HL-60 (cell line): ENCODE measurements at places on chromosomes 6 and 20.

GRCh38 chr6:43203718-43204095 is 21.7 kb downstream of the CUL9 start:
- DNase-seq: no peak

- no peak for DNase-seq
Observed at GRCh38 chr6:122616877-122617276, 6.7 kb downstream of the PKIB start.

DNA sequence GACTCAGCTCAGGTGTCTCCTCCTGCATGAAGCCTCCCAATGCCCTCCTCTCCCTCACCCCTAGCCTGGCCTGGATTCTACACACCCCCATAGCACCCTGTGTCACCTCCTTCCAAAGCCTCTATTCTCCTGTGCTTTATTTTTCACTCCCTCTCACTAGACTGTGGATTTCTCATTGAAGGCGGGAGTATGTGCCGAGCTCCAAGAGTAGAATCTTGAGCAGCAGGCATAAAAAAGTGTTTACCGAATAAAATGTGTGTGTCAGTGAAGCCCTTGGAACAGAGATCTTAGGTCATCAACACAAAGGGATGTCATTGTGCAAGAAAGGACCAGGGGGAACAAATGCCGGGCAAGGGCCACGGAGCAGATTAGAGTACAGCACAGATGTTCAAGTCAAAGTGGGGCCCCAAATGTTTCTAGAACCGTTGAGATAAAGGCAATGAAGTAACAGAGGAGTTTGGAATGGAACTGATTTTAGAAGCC is 106.1 kb upstream of the TMEM170B start:
- no peak for DNase-seq

DNA sequence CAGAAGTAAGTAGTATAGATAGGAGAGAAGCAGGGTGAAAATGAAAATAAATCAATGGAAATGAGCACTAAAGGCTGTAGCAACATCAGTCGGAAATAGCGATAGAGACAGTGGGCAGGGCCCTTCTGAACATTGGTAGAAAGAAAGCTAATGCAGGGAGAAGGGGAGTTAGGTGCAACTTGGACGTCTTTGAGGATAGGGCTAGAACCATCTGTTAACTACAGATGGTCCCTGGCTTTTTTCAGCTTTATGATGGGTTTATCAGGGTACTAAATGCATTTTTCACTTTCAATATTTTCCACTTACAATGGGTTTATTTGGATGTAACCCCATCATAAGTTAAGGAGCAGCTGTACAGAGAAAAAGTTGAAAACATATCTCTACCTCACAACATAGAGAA is 72.8 kb upstream of the CNR1 start:
- no peak for DNase-seq

DNA sequence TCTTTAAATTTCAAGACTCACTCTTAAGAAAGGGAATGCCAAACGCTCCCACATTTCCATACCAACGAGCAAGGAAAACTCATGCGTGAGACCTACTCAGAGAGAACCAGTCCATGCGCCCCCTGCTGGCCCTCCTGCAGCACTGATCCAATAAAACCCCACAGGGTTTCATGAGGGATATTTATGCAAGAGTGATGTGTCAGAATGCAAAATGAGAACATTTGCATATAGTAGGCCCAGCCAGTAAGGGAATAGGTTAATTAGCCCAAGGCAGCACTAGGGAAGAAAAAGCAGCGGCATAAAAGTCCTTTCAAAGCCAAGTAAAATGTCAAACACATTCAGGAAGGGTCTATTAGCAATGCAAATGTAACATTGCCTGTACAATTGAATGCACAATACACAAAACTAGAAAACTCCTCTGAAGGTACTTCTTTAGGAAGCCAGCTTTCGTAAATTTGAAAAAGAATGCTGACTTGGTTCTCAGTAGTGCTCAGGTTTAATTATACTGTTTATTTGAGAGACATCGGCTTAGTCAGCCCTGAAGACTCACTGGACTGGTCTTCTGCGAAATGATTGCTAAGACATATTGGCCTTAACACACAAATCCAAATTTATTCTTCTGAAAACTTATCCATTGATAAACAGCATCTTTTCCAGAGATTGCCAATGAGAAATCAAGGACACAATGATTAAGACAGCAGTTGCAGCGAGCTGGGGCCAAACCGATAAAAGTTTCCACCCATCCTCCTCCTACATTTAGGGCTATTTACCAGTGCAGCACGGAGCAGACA is 93.2 kb downstream of the GMPR start:
- peak; percentile 58 for DNase-seq

- no peak for DNase-seq
Observed at GRCh38 chr6:1679688-1680068, 70.0 kb downstream of the FOXC1 start.

GRCh38 chr6:42099340-42100028 is 42.9 kb downstream of the C6orf132 start:
- no peak for DNase-seq

GRCh38 chr6:46626228-46626909 is 26.2 kb downstream of the CYP39A1 start:
- no peak for DNase-seq

DNA sequence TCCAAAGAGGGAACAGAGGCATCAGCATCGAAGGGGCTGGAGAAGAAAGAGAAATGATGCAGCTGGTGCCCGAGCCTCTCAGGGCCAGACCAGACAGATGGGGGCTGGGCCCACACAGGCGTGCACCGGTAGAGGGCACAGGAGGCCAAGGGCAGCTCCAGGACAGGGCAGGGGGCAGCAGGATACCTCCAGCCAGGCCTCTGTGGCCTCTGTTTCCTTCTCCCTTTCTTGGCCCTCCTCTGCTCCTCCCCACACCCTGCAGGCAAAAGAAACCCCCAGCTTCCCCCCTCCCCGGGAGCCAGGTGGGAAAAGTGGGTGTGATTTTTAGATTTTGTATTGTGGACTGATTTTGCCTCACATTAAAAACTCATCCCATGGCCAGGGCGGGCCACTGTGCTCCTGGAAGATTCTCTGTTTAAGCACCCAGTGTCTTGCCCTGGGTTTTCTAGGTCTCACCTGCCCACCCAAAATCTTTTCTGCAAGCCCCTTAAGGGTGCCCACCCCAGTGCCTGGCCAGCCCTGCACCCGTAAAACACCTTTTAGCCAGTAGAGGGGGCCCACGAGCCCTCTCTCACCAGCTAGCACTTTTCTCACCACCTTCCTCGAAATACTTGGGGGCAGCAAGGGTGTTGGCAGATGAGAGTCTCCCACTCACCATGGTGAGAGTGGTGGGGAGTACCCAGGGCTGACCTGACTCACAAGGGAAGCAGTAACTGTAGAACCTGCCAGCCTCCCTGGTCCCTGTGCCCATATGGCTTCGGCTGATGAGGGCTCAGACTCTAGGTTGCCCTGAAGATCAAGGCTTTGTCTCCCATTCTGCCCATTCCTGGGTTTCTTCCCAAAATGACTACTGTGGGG is 35.7 kb upstream of the ID1 start:
- peak; percentile 43 for DNase-seq

DNA sequence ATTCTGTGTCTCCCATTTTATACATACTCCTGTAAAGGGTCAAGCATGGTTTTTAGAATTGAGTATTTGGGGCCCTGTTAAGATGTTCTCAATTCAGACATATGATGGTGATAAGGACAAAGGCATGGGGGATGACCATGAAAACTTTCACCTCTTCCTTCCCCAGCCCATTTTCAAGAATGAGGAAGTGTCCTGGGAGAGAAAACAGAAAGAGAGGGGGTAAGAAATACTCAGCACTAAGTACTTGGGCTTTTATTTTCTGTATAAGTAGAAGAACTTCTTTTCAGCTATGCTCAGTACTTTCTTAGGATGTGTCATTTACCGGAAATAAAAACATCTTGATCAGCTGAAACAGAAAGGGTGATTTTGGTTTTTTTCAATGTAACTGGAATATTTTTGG is 10.9 kb upstream of the MBOAT1 start:
- no peak for DNase-seq

DNA sequence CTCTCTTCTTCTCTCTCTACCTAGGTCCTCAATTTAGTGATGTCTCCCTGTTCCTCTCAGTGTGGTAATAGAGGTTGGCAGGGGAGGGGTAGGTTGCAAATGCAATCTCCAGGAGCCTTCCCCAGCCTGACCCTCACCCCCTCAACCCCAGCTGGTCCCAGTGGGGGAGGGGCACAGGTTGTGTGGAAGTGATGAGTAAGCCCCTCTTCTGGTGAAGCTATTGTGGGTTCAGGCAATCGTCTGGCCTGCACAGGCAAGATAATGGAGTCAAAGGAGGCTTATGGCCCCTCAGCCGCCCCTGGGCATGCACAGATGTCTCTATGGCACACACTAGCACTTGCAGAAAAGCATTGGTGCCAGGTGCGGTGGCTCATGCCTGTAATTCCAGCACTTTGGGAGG is 10.8 kb upstream of the ADA start:
- DNase-seq: no peak

GRCh38 chr6:119347466-119348095 is 2.0 kb downstream of the MAN1A1 start:
- peak; percentile 23 for DNase-seq

- DNase-seq: no peak
Observed at GRCh38 chr6:100344321-100344720, 120.4 kb downstream of the SIM1 start.

DNA sequence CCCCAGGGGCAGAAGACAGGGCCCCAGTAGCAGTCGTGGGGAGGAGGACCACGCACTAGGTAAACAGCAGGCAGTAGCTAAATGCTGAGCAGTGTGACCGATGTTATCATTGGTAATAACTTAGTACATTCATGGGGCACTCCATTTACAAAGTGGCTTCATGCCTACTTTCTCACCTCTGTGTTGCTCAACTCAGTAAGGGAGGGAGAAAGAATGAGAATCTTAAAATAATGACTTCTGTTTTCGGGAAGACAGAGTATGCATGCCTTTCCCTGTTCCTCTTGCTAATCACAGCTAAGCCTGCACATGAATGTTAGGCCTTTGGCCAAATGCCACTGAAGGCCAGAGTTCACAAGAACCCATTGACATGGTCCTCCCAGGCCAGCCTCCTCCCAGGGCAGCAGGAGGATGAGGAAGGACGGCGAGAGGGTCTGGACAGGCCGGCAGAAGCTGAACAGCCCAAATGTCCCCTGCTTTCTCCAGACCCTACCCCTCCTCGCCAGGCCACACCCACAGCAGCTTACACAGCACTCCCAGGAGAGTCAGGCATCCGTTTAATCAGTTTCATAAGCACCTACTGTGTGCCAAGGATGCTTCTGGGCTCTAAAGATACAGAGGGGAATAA is 183.4 kb downstream of the ANKRD60 start:
- DNase-seq: no peak

- no peak for DNase-seq
Observed at GRCh38 chr6:16244446-16244845, 6.1 kb downstream of the GMPR start.

GRCh38 chr6:50062051-50062450 is 12.3 kb upstream of the DEFB112 start:
- no peak for DNase-seq

DNA sequence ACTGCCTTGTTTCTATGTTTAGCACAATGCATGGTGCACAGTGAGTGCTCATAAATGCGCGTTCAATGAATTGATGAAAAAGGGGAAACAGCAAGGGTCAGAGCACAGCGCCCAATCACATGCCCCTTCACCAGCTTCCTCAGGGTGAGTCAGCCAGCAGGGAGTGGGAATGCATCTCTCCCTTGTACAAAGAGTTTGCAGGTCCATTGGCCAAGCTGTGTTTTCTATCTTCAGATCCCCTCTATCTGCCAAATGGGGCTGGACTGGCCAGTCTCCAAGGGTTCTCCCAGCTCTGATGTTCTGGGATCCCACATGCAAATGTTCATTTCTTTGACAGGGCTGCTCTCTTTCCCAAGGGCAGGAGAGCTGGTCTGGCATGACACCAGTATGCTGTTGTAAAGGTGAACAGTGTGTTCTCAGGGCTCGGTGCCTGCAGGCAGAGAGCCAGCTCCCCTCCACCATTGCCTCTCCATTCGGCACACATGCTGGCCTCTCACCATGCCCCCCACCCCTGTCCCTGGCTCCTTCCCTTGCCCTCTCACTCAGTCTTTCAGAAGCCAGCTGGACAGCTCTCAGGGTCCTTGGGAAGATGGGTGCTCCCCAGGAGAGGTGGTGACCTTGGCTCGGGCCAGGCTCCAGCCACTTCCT is 25.0 kb downstream of the ANGPT4 start:
- DNase-seq: peak; percentile 22

DNA sequence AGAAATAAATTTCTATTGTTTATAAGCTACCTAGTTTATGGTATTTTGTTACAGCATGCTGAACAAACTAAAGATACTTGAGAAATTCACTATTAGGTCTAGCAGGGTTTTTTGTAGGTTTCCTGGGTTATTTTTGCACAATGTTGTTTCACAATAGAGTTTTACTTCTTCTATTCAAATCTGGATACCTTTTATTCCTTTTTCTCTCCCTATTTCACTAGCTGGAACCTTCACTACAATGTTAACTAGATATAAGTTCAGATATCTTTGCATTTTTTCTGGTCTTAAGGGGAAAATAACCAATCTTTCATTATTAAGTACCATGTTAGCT is 237.7 kb upstream of the CITED2 start:
- DNase-seq: no peak

- DNase-seq: no peak
Observed at GRCh38 chr6:87279196-87279595, 43.2 kb upstream of the SMIM8 start.

DNA sequence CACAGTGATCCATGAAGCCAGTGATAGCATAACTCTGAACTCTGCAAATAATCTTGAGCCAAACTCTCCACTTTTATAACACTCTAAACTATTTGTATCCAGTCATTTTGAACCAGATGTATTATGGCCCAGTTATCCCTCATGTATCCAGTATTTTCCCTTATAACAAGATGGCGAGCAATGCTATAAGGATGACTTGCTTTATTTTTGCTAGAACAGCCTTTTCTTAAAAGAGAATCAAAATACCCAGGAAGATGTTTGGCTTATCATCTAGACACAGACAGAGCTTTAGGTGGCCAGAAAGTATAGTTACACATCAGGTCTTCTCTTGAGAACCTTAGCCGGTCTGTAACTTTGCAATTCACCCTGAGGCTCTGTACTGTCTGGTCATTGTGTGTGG is 81.0 kb downstream of the DOK5 start:
- DNase-seq: no peak

DNA sequence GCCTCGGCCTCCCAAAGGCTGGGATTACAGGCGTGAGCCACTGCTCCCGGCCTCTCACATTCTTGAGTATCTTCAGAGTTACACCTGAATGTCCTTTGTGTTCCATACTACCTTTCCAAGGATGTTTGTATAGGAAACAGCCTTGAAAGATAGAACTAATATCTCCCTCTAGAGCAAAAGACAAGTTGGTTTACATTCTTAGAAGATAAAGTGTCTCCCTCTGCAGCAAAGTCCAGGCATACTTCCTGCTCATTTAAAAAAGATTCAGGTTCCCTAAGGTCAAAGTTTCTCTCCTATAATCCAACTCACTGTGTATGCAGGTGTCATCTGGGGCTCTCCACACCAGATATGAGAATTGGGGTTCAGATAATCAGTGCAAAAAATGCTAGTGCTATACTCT is 224.4 kb downstream of the TPBG start:
- no peak for DNase-seq

GRCh38 chr6:143221698-143222097 is 161.0 kb downstream of the AIG1 start:
- no peak for DNase-seq

GRCh38 chr6:118198746-118199145 is 291.7 kb downstream of the SLC35F1 start:
- no peak for DNase-seq

- no peak for DNase-seq
Observed at GRCh38 chr6:154998855-154999254, 3.7 kb downstream of the TIAM2 start.

GRCh38 chr20:2144850-2145249 is 43.2 kb downstream of the STK35 start:
- no peak for DNase-seq

- no peak for DNase-seq
Observed at GRCh38 chr6:80336911-80337310, 230.4 kb downstream of the BCKDHB start.
